ENCODE measurements at places on chromosomes 6 and 20.

DNA sequence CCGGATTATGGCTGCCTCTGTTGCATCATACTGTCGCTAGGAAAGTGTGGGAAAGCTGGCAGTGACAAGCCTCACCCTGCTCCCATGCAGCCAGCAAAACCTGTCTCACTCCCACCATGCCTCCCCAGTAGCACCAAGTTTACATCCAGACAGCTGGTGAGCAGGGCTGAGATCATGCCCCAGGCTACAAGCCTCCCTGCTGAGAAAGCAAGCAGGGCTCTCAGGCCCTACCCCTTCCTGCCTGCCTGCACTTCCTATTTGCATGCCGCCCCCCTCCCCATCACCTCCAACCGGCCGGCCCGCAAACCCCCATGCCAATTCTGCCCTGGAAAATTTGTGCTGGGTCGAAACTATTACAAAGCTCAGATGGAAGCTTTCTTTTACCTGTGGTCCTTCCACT, 408.2 kb upstream of the FKBP1C start:
- no peak for DNase-seq

DNA sequence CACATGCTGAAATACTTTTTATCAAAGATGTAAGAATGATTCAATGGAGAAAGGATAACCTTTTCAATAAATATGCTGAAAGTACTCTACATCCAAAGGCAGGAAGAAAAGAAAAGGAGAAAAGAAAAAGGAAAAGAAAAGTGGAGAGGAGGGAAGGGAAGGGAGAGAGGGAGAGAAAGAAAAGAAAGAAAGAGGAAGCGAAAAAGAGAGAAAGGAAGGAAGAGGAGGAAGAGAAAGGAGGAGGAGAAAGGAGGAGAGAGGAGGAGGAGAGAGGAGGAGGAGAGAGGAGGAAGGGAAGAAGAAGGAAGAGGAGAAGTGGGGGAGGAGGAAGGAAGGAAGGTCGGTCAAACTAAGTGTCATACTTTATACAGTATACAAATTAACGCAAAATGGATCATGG, 297.4 kb upstream of the HSF2 start:
- no peak for DNase-seq

DNA sequence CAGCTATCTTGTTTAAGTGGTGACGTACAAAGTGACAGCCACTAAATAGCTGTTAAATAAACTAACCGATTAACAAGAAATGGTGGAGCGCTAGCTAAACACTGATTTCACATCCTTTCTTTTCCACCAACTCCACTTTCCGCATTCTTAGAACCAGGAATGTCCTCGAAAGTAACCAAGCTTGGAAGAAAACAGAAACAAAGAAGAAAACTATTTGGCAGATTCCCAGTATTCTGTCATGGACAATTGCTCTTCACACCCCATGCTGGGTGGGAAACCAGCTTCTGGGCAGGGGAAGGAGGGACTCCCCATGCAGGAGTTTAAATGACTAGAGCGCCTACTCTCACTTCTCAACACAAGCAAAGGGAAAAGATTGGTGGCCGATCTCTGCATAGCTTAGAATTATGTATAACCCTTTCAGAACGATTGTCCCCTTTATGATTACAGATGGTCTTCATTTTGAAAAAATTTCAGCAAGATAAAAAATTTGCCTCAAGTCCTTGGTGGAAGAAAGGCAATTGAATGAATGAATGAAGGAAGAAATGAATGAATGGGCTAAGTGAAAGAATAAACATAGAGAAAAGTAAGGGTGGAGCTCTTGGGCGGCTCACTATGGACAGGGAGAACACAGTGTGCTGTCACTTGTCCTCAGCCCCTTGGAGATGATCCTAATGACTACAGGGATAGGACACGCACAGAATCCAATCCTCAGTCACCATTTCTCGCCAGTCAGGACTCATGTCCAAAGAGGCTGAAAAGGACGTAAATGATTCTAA, 148.7 kb upstream of the NEDD9 start:
- DNase-seq: no peak

DNA sequence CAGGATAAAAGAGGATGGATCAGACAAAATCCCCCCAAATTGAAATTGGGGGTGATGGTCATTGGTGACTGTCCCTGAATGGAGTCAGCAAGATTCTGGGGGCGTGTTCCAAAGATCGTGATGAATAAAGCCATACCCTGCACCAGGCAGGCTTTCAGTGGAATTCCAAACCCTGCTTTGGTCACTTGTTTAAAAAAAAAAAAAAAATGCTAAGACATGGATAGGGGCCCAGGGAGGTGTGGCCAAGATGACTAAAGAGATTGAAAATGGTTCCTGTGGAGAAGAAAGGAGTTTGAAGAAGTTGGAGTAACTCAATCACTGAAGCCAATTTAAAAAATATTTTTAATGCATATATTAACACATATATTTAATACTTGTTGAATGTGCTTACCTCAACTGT, 161.4 kb upstream of the KCNG1 start:
- no peak for DNase-seq

DNA sequence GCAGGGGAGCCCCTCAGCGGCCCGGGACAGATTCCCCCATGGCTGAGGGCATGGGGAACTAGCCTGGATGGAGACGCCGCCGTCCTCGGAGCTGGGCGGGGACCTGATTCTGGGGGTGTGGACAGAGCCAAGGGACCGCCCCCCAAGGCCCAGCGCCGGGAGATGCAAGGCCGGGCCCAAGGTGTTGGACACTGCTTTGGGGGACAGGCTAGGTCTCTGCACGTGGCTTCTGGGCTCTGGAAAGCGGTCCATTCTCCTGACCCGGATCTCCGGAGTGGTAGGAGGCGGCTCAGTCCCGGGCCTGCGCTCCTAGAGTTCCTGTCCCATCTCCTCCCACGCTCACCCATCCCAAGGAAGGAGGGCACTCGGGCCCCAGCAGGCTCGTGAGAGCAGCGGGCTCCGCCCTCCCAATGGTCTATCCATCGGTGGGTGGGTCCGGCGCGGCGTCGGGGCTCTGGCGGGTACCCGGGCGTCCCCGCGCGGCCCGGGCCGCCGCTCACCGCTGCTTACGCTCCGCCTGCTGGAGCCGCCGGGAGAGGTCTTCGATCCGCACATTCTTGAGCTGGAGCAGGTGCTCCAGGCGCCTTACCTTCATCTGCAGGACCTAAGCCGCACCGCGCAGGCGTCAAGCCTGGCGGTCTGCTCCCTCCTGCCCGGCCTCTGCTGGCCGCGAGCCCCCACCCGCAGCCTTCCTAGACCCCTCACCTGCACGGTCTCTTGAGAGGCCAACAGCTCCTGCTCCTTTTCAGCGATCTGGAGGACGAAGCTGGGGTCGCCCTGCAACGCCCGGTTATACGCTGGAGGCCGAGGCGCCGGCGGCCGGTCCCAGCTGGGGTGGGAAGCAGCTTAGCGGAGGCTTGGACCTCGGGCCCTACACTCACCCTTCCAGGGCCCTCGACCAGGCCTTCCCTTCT, 3.3 kb downstream of the SPEF1 start:
- peak; percentile 46 for DNase-seq

- no peak for DNase-seq
Observed at GRCh38 chr6:28207510-28208110, 17.5 kb upstream of the ZSCAN9 start.

DNA sequence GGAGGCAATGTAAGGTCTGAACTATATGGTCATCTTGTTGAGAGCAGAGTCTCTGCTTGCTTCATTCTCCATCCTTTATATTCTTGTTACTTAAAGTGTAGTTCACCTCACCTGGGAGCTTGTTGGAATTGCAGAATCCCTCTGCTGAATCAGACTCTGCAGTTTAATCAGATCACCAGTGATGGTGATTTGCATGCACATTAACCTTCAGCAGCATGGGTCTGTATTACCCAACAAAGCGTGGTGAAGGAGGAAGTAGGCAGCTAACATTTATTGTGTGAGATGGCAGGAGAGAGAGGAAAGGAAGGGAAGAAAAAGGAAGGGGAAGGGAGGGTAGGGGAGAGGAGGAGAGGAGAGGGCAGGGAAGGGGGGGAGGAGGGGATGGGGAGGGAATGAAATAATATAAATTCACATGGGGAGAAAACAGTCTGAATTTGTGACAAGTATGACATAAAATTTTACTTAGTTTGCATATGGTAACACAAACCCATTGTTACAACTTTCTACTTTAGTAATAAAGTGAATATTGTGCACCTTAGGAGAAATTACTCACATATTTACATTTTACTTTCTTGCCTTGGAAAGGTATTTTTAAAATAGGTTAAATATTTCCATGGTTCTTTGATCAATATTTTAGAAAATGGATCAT, 740.7 kb downstream of the DHX35 start:
- DNase-seq: no peak

DNA sequence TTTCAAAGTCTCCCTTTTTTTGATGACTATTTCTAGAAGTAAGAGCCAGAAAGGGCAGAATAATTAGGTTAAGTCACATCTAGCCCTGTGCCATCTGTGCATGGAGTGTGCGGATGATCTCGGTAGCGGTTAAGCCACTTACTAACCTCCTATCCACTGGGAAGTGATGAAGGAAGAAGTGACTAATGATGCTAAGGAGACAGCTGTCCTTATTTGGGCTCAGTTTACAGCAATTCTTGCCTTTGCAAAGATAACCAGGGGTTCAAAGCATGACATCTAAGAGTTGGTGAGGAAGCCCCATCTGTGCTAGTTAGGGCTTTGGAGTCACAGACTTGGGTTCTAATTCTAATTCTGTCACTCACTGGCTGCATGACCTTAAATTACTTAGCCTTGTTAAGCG, 62.4 kb upstream of the RREB1 start:
- no peak for DNase-seq

- DNase-seq: no peak
Observed at GRCh38 chr20:52785679-52786078, 186.5 kb upstream of the TSHZ2 start.

- DNase-seq: no peak
Observed at GRCh38 chr6:2186516-2186915, 58.9 kb downstream of the GMDS start.

GRCh38 chr20:16620961-16621360, 47.7 kb upstream of the KIF16B start:
- no peak for DNase-seq

DNA sequence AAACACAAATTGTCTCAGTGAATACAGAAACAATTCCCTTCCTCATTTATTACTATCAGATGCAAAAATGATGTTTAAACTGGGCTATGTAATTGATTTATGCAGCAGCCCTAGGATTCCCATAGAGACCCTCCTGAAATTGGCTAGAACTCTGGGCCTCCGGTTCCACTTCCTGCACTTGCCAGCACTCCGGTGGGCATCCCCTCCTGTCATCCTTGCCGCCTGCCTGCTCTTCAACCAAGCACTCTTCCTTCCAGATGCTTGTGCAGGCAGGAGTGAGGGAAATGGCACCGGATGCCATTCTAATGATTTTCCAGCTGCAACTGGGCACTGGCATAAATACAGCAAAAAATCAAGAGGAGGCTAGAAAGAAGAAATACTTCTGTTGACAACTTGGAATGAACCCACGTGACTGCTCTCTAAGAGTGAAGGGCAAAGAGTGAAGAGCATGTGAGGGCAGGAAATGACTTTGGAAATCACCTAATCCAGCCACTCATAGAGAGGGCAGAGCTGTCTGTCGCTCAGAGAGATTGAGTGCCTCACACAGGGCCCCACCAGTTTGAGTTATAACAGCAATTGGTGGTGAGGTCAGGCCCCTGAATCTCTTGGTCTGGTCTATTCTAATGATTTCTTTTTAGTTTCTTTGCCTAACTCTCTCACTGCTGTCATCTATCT, 3.7 kb upstream of the NEDD9 start:
- DNase-seq: no peak

DNA sequence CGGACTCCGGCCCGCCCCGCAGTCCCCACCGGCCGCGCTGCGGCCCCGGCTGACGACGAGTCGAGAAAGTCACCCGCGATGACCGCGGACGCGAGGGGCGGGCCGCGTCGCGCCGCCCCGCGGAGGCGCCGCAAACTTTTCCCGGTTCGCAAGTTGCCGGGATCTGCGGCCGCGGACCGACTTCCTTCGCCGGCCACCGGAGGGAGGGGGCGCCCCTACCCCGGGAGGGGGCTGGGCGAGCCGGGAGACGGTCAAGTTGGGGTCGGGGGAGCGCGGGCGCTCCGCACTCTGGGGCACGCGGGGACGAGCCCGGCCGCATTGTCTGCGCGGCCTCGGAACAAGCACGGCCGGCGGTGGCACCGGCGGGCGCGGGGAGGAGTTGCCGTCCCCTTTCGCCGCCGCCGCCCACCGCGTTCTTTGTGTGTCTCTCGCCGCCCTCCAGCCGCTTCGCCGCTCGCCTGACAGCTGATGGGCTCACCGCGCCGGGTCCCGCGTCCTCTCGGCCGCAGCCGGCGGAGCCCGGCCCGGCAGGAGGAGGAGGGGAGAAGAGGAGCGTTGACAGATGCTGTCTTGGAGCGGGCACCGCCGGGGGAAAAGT, 131.6 kb downstream of the OGFRL1 start:
- no peak for DNase-seq

DNA sequence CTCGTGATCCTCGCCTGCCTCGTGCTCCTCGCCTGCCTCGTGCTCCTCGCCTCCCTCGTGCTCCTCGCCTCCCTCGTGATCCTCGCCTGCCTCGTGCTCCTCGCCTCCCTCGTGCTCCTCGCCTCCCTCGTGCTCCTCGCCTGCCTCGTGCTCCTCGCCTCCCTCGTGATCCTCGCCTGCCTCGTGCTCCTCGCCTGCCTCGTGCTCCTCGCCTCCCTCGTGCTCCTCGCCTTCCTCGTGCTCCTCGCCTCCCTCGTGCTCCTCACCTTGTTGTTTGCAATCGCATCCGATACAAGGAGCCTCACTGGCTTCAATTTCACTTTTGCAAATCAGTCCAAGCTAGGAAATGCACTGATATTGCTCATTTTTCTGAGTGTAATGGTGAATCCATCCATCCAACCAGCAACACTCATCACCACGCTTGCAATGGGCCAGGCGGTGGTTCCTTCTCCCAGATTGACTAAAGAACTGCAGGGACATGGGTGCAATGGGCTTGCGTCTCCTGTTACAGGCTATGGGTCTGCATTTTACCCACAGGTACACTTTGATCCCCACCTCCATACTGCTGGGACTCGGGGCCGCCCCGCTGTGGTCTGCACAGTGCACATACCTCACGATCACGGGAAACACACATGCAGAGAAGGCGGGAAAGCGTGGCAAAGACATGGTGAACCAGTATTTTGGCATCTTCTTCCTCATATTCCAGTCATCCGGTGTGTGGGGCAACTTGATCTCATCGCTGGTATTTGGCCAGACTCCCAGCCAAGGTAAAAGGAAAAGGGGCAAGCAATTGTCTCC, 4.6 kb downstream of the UNC93A start:
- no peak for DNase-seq

DNA sequence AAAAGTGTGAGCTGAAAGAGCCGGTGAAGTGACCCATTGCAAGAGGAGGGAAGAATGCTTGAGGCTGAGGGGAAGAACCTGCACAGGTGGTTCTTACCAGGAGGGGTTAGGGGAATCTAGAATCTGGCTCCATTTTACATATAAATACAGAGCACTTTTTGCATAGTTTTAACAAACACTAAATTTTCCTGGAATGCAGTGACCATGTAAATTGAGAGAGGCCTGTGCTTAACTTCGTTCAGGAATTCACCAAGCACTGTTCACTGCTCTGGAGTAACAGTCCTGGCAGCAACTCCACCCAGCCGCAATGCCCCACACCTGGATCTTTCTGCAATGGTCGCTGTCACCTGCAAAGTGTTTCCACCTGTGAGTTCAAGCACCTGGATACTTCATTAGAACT, 13.2 kb upstream of the RIPOR3 start:
- no peak for DNase-seq

- DNase-seq: no peak
Observed at GRCh38 chr6:140718021-140718420, 1343.6 kb upstream of the CITED2 start.

All from DMS79 (cell line).